Neural crest cell (in vitro differentiated cells): ENCODE measurements at places on chromosomes 1 and 21. TPM values are rescaled to one million over a fixed set of nuclear protein-coding genes. Genes with fewer than 3 reads are reported as not detected.

Gene DRAXIN
- total RNA-seq, result 9.7 TPM in 2 replicates

Gene ST6GALNAC3
- 19.4 and 22.0 TPM in 2 replicates for total RNA-seq

Gene FCAMR
- not detected in 2 replicates for total RNA-seq

Gene ERICH3
- total RNA-seq, result 0.32 TPM in 1 of 2 replicates, not detected in the other

Gene FAM151A
- total RNA-seq, result not detected in 2 replicates

Gene RAD54L
- total RNA-seq, result 54.2 and 55.8 TPM in 2 replicates

- no peak for DNase-seq
These were observed 1.8 kb upstream of the FABP3 start for GRCh38 chr1:31374511-31375196.

DNA sequence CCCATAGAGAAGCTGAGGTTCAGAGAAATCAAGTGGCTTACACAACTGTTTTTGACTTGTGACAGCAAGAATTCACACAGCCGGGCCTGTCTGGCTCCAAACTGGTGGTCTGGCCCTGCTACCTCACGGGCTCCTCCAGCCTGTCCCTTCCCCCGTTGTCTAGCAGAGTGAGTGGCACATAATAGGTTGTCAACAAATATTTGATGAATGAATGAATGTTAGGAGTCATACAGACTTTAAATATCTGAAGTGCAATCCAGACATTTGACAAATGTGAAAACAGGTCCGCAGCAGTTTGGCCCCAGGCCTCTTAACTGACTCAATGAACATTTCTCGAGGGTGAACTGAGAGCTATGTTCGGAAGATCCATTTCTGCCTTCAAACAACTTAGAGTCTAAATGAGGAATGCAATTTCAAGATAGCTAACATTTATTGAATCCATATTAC is 1.1 kb upstream of the RHOC start:
- DNase-seq, result no peak

- DNase-seq, result no peak
These were observed 76.9 kb upstream of the HAO2 start for GRCh38 chr1:119291611-119292206.

DNA sequence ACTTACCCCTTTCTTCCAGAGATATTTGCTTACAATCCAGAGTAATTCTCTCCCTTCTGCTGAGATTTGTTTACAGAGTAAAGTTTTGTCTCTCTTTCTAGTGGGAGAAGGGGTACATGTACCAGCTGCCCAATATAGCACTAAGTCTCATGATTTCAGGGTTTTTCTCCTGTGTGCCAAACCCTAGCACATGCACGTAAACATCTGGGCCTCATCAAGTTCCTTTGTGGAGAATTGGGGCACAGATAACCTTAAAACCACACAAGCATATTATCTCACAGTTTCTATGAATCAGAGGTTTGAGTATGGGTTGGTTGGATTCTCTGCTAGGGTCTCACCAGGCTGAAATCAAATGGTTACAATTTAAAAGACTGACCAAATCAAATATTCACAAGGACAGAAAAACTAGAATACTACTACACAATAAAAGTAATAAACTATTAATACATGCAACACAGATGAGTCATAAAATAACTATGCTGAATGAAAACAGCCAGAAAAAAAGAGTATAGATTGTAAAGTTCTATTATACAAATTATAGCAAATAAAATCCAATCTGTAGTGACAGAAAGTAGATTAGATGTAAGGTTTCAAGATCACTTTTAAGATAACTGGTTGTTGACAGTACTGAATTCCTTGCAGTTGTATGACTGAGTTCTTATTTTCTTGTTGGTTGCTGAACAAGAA is 347.4 kb upstream of the PTBP2 start:
- DNase-seq, result no peak

GRCh38 chr1:173195596-173196088 is 11.5 kb downstream of the TNFSF4 start:
- no peak for DNase-seq

DNA sequence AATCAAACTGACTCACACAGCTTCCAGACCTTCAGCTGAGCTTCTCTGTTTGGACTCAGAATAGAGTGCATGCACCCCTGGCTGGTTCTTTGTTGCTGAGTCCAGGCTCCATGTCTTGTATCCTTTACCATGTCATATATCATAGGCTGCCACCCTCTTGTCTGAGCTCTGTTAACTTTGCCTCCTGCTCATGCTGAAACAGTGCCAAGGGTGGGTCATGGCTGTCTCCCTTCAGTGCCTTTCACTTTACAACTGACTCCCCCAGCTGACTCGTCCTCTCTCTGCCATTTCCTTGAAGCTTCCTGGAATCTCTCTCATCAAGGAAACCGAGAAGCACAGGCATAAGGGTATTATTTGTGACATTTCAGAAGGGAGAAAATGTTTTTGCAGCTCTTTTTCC is 885.3 kb downstream of the TTLL7 start:
- DNase-seq, result no peak

- DNase-seq, result no peak
These were observed 1.3 kb downstream of the CATSPER4 start for GRCh38 chr1:26191739-26192138.

DNA sequence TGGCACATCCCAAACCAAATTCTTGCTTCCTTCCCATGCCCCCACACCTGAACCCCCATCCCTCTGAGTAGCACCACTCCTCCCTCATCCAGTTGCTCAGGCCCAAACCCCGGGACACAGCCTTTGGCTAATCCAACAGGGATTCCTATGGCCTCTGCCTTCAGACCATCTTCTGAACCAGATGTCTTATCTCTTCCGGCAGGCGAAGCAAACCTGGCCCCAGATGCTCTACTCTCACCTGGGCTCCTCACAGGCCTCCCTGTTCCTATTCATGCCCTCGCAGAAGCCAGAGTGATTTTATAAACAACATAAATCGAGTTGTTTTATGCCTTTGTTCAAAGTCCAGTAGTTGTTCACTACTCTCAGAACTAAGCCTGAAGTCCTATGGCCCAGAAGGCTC is 12.5 kb upstream of the KCNA2 start:
- DNase-seq, result no peak
